ENCODE measurements at places on chromosomes 6 and 20.

DNA sequence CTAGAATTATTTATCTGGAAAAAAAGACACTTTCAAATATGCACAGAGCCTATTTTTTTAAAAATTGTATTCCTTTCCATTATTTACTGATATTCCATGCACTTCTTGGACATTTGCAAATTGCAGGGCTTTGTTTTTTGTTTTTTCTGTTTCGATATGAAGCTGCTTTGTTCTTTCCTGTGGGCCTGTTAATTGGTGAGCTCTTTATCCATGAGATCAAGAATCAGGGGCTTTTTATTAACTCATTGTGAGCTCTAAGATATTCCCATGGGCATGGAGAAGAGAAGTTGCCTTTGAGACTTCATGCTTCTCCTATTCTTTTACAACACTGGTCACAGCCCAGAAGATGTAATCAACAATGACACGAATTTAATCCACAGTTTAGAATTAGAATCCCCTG, 145.1 kb downstream of the SAMD5 start:
- no peak for DNase-seq

GRCh38 chr6:45757443-45758130, 258.1 kb downstream of the CLIC5 start:
- DNase-seq = no peak

GRCh38 chr20:20201639-20202038, 149.3 kb downstream of the CFAP61 start:
- no peak for DNase-seq

GRCh38 chr6:89067796-89068195, 12.8 kb upstream of the PNRC1 start:
- DNase-seq = no peak

DNA sequence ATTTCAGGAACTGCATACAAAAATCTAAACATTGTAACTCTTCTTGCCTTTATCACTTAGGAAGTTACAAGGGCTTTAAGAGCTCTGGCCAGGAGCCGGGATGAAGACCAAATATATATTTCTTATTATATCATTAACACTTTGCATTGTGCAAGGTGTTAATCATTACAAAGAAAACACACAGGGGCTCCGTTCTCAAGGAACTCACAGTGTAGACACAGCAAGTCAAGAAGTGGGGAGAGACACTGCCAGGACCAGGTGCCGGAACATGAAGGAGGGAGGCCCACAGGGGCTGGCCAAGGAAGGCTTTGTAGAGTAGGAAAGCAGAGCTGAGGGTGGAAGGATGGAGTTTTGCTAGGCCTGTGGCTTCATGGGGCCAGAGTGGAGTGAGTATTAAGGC, 17.4 kb downstream of the ITPR3 start:
- DNase-seq = no peak

DNA sequence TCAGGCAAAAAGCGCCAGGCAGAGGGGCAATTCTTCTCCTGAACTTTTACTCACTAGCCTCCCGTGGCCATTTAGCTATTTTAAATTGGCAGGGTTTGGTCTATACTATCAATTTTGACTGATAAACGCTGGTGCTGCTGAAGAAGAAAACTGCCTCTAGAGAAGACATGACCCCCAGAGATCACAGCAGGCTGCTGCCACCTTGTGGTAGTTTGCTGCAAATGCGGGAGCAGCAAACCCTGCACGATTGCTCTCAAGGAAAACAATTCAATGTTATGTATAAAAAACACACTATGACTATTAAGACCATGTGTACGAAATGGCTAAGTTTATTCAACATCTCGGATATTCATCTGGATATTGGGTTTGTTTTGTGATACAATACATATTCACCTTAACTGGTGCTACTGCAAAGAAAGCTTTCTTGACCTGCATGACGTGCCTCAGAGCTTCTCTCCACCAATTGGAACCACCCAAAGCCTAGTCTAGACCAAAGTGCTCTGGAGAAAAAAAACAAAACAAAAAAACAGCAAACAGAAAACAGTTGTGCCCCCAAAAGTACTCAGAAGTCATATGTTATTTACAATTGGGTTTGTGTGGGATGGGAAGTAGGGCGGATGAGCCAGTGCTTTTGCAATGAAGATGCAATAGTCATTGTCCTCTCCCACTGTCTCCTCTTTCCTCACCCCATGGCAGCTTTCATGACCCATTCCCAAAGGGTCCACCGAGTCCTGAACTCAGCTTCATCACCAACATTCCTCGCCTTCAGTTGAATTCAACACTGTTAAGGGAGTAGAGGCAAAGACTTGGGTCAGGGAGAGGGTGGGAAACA, 19.6 kb upstream of the IL17F start:
- DNase-seq = peak; percentile 53

GRCh38 chr6:121666814-121667213, 231.4 kb downstream of the GJA1 start:
- peak; percentile 25 for DNase-seq

DNA sequence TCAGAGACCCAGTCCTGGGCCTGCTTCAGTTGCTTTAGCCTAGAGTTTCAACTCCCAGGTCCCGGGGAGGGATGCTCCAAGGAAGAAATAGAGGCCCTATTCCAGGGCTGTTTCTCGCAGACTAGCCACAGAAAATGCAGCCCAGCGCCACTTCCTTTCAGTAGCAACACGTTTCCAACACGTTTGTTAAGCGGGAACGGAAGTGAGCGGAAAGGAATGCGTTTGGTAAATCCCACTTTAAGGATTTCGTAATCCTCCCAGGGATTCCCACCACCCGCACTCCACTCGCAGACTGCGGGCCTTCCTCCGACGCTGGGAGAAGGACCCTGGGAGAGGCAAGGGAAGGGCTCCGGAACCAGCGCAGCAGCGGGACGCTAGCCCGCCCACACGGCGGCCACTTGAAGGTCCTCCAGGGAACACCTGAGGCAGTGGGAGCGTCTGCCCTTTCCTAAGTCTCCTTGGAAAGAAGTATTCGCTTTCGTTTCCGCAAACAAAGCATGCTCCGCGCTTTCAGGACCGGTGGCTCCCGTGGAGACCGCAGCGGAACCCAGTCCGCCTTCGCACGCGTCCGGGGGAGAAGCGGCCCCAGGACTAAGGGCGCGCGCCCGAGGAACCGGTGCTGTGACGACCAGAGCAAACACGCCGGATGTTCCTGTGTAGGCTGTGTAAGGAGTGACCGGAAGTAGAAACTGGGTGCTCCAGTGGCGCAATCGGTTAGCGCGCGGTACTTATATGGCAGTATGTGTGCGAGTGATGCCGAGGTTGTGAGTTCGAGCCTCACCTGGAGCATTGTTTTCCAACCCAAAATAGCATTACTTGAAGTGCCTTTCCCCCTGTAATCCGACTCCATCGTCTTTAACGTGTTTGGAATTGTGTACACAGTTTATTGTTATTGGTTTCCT, 227.6 kb upstream of the PRSS16 start:
- peak; percentile 40 for DNase-seq

GRCh38 chr6:37373822-37374471, 20.2 kb downstream of the RNF8 start:
- no peak for DNase-seq
